ENCODE measurements at places on chromosomes 7 and 10.

GRCh38 chr10:113056441-113057021 lies 106.5 kb downstream of the TCF7L2 start:
- DNase-seq: no peak

- no peak for DNase-seq
These were observed 110.1 kb downstream of the CYTH3 start for GRCh38 chr7:6162331-6162620.

- DNase-seq: no peak
These were observed 20.0 kb upstream of the ARPC1A start for GRCh38 chr7:99305473-99306260.

- no peak for DNase-seq
These were observed 12.6 kb downstream of the IL15RA start for GRCh38 chr10:5964736-5965135.

DNA sequence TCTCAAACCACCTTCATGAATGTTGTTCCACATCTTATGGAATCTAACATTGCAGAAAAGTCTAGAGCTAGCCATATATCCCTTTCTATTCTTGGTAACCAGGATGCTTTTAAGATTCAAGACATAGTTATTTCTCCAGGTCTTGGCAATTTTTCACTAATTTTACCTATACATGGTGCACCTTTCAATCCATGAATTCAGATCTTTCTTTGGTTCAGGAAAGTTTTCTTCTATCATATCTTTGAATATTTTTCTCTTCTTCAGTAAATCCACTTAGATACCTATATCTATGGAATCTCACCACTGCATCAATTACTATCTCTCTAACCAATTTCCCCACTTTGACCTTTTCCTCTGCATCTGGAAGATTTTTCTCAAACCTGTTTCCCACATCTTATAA lies 77.4 kb downstream of the PRLHR start:
- DNase-seq: no peak

- DNase-seq: no peak
These were observed 25.0 kb upstream of the WDR11 start for GRCh38 chr10:120825878-120826769.

GRCh38 chr7:6167004-6167551 lies 105.3 kb downstream of the CYTH3 start:
- DNase-seq: no peak

DNA sequence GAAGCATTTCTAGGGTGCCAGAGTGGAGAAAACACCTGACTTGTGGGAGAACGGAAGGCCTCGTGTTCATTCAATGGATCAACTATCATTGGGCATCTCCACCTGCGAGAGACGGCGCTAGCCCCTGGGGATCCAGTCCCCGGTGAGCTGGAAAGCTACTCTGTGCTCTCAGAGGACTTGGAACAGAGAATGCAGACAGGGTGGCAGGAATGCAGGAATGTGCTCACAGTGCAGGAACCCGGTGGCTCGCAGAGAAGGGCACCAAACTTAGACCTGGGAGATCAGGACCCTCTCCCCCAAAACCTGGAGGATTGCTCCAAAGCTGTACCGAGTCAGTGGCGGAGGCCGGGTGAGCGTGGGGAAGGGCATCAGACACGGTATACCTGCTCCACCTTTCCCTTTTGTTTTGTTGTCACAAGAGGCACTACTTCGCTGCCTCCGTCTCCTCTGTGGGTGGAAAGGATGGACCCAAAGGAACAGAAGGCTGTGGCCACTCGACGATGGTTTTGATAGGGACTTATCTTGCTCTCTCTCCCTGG lies 569.0 kb upstream of the C7orf33 start:
- no peak for DNase-seq

GRCh38 chr7:70156057-70156456 lies 557.8 kb downstream of the AUTS2 start:
- no peak for DNase-seq

DNA sequence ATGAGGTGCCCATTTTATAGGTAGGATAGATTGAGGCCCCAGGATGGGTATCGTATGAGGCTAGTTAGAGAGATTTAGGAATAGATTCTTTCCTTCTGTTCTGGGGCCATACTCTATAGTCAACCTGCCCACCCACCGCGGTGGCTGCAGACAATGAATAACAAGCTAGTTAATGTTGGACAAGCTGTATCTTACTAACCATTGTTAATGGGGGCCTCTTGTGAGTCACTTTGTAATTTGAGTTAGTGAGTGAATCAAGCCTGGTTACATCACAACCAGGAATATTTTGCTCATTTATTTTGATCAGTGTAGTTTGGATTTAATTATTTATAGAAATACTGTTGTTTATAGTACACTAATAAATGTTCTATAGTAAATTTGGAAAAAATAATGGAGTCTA lies 7.3 kb downstream of the SORCS3 start:
- no peak for DNase-seq

GRCh38 chr10:65628493-65629139 lies 1297.2 kb upstream of the LRRTM3 start:
- no peak for DNase-seq

DNA sequence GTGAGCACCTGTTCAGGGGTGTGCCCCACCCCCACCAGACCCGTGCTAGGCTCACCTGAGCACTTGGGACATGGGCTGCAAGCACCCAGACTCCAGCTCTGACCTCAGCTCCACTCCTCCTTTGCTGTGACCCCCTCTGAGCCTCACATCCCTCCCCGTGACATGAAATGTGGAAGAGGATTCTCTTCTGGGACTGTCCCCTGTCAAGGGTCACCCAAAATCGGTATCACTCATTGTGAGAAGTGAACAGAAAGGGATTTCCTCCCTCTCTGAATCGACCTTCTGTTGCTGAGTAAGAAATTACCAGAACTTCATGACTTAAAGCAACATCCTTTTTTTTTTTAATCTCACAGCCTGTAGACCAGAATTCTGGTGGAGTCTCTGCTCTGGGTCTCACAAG lies 6.2 kb upstream of the CHST15 start:
- no peak for DNase-seq

GRCh38 chr10:34262985-34263384 lies 552.1 kb downstream of the PARD3 start:
- DNase-seq: no peak

- DNase-seq: no peak
These were observed 30.2 kb downstream of the MET start for GRCh38 chr7:116702046-116702785.

- DNase-seq: no peak
These were observed 210.9 kb upstream of the C7orf33 start for GRCh38 chr7:148379677-148380076.

DNA sequence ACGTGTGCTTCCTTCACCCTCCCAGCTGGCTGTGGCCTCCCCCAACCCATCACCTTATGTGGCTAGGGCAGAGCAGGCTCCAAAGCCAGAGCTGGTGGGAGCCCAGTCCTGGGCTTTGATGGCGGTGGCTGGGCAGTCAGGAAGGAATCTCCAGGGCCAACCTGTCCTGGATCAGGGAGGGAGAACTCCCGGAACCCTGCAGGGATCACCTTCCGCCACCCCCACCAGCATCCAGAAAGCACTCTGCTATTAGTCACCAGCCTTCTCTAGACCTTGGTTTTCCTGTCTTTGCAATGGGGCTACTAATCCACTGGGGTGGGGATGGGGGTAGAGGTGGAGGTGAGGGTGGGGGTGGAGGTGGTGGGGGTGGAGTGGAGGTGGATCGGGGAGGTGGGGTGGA lies 139.0 kb downstream of the ZMIZ1 start:
- no peak for DNase-seq

DNA sequence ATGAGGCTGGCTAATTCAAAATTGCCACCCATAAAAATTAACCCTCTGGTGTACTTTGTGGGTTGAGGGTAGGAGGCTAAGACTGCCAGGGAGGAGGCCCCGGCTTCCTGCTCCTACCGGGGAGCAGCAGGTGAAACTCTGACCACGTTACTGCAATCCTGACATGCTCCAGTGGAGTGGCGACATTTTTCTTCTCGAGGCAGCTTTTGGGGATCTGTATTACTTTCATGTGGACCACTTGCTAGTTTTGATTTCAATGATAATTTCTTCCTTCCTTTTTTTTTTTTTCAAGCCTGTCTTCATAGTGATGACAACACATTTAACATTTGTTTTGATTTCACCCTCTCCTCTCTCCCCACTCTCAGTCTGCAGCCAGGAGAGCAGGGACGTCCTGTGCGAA lies 14.6 kb downstream of the GATA3 start:
- DNase-seq: no peak

DNA sequence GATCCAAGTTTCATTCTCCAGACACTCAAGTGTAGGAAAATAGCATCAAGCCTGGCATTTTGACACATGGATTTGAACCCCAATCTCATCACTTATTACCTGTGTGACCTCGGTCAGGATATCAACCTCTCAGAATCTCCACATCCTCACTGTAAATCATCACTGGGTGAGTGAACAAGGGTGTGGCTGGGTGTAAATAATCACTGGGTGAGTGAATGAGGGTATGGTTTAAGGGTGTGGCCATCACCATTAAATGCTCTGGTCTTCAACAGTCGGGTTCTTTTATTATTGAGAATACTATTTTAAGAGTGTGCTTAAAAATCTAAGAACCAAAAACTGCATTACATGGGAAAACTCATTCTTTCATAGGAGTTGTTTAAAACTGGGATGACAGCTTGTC lies 200.1 kb downstream of the DOCK4 start:
- no peak for DNase-seq

GRCh38 chr7:117135553-117135891 lies 182.2 kb downstream of the ST7 start:
- no peak for DNase-seq

DNA sequence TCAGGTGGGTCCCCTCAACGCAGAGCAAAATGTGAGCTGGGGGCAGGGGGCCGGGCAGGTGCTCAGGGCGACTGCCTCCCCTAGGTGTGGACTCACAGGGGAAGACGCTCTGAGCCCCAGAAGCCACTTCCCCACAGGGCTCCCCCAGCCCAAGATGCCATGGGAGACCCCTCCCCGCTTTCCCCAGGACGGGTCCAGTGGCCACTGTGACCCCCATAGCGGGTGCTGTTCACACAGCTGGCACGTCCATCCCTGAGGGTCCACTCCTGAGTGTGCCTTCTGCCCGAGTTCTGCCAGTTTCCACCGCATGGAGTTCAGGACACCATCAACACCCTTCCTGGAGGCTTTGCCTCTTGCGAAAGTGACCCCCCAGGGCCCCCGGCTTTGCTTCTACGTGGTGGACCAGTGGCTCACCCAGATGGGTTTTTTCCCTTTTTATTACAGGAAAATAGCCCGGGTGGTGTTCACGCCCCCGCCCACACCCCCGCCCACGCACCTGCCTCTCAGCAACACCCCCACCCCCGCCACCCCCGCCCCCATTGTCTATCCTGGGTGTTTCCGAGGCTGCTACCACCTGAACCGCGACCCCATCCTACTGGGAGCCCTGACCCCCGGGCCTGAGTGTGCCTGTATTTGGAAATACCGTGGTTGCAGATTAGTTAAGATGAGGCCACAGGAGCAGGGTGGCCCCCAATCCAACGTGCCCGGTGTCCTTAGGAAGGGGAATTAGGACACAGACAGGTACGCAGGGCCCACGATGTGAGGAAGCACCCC lies 32.0 kb downstream of the ADAP1 start:
- peak; percentile 41 for DNase-seq

DNA sequence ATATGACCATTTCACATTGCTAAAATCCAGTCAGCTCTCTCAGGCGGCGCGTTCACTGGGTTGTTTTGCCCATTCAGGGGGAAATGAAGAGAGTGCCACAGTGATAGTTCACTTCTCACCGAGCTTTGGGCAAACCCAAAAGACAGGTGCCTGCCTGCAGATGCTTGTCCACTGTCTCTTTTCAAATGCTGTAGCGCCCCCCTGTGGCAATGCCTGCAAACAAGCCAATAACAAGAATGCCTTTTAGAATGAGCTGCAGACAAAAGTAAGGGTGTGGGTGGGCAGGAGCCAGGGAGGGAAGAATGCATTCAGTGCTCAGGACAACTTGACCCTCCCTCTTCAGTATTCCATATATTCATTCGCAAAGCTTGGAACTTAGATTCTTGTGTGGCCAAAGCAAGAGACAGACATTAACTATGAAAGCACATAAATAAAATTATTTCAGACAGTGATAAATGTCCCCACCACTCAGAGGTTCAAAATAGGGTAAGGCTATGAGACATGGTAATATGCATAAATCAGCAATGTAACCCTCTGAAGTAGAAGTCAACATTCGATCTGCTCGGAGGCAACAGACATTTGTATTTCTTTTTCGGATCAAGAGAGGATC lies 86.9 kb downstream of the JAZF1 start:
- DNase-seq: peak; percentile 33

DNA sequence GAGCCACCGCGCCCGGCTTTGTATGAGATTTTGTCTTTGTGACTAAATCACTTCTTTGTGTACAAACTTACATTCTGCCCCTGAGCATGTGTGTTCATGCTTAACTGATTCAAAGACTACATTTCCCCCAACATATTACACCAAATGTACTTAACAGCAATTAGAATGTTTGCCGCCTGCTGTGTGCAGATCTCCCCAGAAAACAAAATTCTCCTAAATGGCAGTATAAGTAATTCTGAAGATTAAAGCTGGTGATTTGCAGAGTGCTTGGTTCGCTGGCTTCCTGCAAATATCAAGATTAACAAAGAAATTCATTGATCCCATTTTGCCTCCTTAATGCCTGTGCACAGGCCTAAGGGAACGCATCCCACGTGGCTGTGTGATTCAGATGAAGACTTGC lies 230.3 kb downstream of the GALNT17 start:
- no peak for DNase-seq

- no peak for DNase-seq
These were observed 148.9 kb upstream of the SP4 start for GRCh38 chr7:21278944-21279343.

DNA sequence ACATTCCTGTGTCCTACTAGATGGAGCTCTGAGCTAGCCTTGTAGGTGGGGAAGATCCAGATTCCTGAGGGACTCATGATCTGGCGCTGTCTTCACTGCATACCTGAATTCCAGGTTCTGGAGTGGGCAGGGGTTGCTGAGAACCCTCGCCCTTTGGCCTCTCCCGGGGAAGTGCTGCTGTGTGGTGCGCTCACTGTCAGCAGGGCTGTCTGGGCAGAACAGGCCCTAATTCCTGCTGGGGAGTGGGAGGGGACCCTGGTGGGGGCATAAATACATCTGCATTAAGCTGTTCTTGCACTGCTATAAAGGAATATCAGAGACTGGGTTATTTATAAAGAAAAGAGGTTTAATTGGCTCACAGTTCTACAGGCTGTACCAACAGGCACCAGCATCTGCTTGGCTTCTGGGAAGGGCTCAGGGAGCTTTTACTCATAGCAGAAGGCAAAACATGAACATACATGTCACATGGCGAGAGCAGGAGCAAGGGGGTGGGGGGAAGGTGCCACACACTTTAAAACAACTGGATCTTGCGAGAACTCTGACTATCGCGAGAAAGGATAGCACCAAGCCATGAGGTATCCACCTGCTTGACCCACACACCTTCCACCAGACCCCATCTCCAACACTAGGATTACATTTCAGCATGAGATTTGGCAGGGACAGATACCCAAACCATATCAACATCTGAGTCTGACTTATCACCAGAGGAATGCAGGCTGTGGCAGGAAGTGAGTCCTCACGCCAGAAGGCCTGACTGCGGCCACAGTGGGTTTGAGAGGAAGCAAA lies 115.0 kb downstream of the ADCY1 start:
- DNase-seq: no peak

Data from stimulated activated naive CD4-positive, alpha-beta T cell treated with Interleukin-2 at 50 U/mL for 16 hours (primary cell).